T-helper 22 cell (primary cell): ENCODE measurements at places on chromosomes 11 and 22.

DNA sequence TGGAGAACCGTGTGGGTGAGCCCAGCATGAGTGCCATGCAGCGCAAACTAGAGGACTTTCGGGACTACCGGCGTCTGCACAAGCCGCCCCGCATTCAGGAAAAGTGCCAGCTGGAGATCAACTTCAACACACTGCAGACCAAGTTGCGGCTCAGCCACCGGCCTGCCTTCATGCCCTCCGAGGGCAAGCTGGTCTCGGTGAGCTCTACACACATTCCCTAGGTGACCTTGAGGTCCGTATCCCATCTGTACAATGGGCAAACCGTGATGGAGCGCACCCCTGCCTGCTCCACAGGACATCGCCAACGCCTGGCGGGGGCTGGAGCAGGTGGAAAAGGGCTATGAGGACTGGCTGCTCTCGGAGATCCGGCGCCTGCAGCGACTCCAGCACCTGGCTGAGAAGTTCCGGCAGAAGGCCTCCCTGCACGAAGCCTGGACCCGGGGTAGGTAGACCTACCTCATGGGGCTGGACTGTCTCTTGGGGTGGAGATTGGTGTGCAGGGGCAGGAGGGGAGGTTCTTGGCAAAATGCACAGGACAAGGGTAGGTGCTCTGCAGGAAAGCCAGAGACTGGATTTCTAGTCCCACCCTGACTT lies 10.6 kb downstream of the CTSF start:
- no peak for DNase-seq

GRCh38 chr11:59247531-59248227 lies 35.0 kb upstream of the MPEG1 start:
- no peak for DNase-seq

DNA sequence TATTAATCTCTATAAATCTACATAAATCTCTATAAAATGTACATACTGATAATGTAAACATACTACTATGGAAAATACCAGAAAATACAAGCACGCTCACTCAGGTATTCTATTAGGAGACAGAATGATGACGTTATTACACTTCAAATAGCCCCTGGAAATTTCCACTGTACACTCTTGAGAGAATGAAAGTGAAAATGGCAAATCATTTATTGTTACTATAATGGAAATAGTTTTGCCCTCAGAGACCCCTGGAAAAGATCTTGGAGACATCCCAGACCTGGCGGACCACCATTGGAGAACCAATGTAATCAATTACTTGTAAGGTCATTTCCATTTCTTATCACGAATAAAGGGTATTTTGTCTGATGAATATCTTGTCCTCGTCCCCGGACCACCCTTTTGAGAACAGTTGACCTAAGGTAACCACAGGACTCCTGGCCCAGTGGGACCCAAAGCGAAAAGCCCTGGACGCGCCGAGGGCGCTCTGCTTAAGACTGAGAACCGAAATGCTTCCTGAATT lies 509 bp upstream of the PRRG4 start:
- no peak for DNase-seq

GRCh38 chr11:64246871-64247728 lies at the start of gene PPP1R14B:
TSS of gene PPP1R14B (minus strand) at chr11:64246943. CDS start at chr11:64246673, 270 bp downstream.
- peak; percentile 70 for DNase-seq

GRCh38 chr11:71096751-71097388 lies 155.5 kb downstream of the SHANK2 start:
- DNase-seq = no peak

DNA sequence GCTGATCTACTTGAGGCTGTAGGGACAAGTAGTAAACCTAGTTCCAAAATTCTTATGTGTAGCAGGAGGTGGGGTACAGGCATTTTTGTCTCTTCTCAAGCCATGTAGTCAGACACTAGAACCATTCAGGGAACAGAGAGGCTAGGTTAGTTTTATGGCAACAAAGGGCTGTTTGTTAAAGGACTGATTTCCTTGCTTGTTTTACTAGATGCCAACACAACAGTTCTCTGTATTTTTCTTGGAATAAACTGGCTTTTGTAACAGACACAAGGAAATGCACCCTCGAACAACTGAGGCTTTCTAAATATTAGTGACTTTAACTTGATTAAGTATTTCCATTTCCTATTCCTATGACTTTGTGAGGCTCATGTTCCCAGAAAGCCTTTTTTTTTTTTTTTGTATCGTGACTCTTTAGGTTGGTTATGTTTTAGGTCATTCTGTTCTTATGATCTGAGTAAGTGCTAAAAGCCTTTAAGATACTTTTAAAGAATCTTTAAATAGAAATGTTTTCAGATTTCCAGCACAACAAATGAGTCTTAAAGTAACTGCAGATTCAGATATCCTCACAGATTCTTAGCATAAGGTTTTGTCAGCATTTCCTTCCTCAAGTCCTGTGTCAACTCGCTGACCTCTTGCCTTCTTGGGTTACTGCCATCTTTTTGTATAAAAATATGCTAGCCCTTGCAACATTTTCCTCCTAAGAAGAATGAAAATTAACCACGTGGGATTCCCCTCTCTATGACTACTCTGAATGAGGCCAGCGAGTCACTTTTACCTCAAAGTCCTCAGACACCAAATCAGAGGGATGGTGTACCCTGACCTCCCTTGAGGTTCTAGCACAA lies 92.5 kb downstream of the CCDC83 start:
- DNase-seq = no peak

DNA sequence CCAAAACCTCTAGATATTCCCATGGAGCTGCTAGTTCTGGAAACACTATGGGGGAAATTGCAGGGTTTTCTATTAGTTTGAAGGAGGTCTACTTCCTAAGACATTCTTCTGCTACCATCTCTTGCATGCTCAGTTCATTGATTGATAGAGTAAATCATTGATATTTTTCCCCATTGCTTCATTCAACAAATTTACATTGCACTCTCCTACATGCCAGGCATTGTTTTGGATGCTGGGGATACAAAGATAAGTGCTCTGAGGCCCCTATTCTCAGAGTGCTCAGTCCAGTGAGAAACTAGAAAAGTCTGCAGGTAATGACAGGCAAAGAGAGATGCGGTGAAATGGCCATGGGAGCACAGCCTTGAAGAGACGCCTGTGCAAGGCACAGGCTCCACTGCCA lies 313.1 kb downstream of the KIRREL3 start:
- DNase-seq = no peak

DNA sequence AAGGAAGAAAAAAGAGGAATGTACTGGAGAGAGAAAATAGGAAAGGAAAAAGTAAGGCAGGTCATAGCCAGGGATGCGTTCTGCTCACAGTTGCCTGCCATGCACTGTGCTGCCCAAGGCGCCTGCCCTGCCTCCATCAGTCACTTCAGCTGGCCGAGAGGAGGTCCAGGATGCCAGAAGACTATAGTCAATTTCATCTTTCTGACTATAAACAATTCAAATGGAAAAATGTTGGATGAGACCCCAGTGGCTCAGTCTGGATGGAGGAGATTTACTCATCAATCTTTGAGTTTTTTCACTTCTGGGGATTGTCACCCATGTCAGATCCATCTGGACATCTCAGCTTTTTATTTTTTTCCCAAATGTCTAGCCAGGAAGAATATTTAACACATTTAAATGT lies 36.7 kb upstream of the CLMP start:
- no peak for DNase-seq

DNA sequence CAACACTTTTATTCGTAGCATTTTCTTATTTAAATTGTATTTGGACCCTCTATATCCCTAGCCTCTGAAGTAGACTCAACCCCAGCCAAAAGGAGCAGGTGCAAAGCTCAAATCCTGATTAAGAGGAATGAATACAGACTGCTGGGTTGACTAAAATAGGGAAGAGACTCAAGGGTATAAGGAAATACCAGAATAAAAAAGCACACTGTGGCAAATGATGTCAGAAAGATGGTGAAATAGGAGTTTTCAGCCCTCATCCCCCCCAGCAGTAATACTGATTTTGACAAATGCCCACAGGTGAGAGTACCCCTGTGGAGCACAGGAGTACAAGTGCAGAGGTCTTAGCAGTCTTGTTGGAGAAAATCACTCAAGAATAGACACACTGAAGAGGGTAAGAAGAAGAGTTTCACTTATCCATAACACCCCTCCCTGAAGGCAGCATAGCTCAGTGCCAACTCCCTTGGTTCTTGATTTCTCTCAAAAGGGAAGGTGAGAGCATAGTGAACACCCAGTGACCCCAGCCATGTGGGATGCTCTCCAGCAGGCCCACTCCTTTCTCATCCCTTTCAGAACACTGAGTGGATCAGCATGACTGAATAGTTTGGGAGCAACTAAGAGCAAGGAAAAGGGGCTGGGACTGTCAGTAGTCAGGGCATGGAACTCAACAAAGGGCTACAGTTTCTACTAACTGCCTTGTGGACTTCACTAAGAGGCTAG lies 71.7 kb downstream of the TBC1D22A start:
- no peak for DNase-seq

DNA sequence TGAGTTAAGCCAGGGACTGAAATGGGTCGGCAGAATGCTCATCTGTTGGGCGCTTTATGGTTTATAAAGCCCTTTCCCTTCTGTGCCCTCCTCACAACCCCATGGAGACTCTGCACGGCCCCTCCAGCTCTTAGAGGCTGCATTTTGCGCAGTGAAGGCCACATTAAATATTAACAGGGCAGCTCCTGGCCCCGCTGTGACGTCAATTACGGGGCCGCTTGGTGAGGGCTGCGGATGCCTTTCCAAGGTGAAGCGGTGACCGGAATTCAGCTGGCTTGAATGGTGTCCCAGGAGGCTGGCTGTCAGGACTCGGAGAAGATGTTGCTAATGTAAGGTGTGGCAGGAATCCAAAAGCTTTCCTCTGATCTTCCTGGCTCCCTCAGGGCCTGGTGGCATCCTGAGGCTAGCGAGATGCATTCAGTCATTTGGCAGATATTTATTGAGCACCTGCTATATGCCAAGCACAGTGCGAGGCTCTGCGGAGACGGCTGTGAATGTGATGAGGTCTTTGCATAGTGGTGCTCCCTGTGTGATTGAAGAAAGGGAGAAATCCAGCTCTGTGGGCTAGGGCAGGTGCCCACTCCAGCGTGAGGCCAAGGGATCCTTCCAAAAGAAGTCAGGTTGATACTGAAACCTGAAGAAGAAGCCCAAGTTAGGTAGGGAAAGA lies 10.4 kb upstream of the YWHAH start:
- no peak for DNase-seq
